Stimulated activated CD8-positive, alpha-beta memory T cell treated with anti-CD3 and anti-CD28 coated beads, Interleukin-15, amount 100 ng/mL, for 1 hour (primary cell): ENCODE measurements at places on chromosomes 1 and 21.

GRCh38 chr1:26890467-26890796 lies 349 bp upstream of the GPN2 start:
- no peak for DNase-seq

DNA sequence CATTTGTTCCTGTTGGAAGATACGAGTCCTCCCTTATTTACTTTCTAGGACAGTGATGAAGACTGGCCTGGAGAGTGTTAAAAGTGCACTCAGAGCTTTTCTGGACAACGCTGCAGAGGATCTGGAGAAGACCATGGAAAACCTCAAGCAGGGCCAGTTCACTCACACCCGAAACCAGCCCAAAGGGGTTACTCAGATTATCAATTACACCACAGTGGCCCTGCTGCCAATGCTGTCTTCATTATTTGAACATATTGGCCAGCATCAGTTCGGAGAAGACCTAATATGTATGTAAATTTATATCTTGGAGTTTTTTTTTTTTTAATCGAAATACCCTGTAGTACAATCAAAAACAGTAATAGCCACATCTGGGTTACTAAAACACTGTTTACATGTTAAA lies 190.5 kb downstream of the ZP4 start:
- no peak for DNase-seq

GRCh38 chr1:21567241-21568005 lies 58.2 kb downstream of the ALPL start:
- no peak for DNase-seq

DNA sequence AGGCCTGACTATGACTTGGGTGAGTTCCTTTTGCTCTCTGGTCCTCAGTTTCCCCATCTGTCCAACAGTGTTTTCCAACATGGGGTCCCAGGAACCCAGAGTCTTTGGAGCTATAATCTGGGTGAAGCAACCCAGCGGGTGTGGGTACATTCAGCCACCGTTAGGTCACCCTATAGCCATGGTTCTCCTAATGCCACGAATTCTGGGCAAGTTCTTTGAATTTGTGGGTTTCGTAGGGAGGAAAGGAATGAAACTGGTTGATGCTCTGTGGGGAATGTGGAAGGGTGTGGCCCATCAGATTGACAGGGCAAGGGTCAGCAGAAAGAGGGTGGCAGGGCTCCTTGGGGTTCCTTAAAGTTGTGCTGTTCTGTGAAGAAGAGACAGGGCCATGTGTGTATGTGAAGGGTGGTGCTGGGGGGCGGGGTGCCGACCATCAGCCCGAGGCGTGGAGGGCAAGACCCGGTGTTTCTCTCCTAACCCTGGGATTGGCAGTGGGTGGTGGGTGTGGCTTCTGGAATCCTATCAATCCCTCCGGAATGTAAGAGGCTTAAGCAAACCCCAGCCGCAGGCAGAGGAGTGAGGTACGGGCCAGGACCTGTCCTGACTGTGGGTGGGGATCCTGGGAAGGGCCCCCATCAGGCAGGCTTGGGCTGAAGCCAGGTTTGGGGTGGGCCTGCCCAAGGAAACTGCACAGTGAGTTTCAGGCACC lies 35.5 kb upstream of the ZNF362 start:
- no peak for DNase-seq

DNA sequence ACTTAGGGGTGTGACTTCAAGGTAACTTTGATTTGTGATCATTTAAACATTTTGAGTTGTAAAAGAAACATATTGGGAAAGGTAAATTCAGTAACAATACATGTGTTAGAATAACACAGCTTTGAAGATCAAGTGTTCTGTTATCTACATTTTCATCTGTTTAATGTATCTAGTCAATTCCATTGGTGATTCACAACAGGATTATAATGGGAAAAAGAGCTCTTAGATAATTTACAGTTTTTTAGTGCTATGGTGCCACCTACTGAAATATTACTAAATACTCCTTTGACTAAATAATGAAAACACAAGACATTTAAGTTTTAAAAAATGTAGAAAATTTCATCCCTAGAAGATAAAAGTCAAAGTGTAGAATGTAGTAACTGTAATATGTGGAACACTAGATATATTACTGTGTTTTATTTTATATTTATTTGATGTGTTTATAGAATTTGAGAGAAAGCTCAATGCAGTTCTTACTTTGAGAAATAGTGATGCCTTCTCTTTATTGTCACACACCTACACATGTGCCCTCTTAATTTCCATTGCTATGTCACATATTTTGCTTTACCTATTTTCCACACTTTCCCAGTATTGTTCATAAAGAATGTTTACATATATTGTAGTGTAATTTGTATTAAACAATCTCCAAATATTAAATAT lies 47.4 kb downstream of the PTPRC start:
- DNase-seq: no peak

DNA sequence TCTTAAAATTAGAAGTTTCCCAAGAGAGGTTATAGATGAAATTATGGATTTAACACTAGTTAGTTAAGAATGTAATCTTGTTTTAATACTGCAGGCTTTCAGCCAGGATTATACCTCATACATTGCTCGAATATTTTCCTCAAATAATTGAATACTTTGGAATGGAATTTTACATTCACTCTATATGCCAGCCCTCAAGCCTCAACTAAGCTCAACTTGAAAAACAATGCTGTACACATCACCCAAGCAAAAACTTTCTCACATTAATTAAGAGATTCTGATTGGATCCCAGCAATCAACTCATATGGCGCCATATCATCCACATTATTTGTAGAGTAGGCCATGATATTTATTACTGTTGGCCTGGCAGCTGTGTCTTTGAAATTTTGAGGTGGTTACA lies 710.7 kb upstream of the ADAMTS5 start:
- DNase-seq: no peak
